Left colon (tissue), 2 donors: ENCODE measurements at places on chromosomes 7 and 10.

- no peak for DNase-seq
Measured at GRCh38 chr7:158530800-158531609, 56.6 kb downstream of the PTPRN2 start.

DNA sequence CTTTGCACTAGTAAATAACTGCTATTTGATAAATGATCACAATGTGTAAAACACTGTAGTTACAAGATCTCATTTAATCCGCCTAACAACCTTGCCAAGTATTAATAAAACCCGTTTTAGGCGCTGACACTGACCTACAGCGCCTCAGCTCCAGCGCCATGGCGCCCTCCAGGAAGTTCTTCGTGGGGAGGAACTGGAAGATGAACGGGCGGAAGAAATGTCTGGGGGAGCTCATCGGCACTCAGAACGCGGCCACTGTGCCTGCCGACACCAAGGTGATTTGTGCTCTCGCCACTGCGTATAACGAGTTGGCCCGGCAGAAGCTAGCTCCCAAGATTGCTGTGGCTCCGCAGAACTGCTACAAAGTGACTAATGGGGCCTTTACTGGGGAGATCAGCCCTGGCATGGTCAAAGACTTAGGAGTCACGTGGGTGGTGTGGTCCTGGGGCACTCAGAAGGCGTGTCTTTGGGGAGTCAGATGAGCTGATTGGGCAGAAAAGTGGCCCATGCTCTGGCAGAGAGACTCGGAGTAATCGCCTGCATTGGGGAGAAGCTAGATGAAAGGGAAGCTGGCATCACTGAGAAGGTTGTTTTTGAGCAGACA lies 1.1 kb upstream of the TNPO3 start:
- DNase-seq: no peak

- DNase-seq: no peak
Measured at GRCh38 chr10:37865264-37865663, 7.9 kb upstream of the ZNF248 start.

DNA sequence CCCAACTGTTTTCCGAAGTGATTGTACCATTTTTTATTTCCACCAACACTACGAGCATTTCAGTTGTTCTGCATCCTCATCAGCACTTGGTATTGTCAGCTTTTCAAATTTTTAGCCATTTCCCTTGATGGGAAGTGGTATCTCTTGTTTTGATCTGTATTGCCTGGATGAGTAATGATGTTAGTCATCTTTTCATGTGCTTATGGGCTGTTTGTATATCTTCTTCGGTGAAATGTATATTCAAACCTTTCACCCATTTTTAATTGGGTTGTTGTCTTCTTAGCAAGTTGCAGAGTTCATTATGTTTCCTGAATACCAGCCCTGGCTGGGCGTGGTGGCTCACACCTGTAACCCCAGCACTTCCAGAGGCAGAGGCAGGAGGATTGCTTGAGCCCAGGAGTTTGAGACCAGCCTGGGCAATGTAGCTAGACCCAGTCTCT lies 22.1 kb downstream of the CLIP2 start:
- peak; percentile 49 for DNase-seq

DNA sequence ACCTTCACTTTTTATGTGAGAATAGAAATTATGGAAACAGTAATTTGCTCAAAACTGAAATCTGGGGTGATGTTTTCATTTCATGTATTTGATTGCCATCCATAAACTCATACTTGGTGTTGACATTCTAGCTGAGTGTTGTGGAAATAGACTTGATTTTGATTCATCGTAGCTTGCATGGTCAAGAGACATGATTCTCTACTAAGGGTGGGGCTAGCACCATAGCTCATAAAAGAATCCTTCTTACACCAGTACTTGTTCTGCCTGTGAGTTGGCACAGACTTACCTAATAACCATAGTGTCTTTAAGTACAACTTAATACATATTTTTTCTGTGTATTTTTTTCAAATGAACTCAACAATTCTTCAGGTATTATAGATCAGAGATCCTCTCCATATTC lies 36.6 kb downstream of the RAB18 start:
- no peak for DNase-seq

GRCh38 chr7:81361769-81362312 lies 408.0 kb downstream of the HGF start:
- no peak for DNase-seq

GRCh38 chr10:3238115-3238871 lies 65.7 kb upstream of the PITRM1 start:
- no peak for DNase-seq

GRCh38 chr10:101485681-101486554 lies 102.1 kb downstream of the POLL start:
- DNase-seq: no peak

GRCh38 chr10:7475046-7475911 lies 64.4 kb upstream of the SFMBT2 start:
- DNase-seq: peak; percentile 20

GRCh38 chr10:61140765-61141392 lies 196.9 kb upstream of the RHOBTB1 start:
- no peak for DNase-seq

DNA sequence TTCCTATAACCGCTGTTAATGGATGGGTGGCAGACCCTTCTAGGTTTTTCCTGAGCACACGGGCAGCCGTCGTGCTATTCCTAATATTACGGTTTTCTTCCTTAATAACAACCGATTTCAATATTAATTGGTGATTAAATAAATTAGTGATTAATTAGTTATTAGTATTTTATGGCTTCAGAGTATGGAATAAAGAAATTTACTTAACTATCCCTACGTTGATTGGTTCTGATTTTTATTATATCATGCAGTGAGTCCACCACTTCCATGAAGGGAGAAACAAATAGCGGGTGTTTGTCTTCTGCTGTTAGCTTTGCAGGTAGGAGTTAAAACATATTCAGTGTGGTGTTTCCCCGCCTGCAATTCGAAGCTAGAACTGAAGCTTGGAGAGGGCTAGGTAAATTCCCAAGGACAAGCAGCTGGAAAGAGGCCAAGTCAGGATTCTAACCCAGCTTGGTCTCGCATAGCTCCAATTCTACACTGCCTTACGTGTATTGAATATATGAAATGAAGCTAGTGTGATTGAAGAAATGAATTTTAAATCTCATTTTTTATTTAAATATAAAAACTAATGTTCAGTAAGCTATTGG lies 928 bp upstream of the CSTF2T start:
- DNase-seq: no peak

- DNase-seq: no peak
Measured at GRCh38 chr10:119116326-119116951, 12.5 kb downstream of the DENND10 start.

GRCh38 chr7:8507566-8507965 lies 74.2 kb downstream of the NXPH1 start:
- DNase-seq: no peak

- no peak for DNase-seq
Measured at GRCh38 chr7:77893813-77894212, 95.2 kb downstream of the PHTF2 start.

- no peak for DNase-seq
Measured at GRCh38 chr7:780081-780480, 52.2 kb upstream of the SUN1 start.

DNA sequence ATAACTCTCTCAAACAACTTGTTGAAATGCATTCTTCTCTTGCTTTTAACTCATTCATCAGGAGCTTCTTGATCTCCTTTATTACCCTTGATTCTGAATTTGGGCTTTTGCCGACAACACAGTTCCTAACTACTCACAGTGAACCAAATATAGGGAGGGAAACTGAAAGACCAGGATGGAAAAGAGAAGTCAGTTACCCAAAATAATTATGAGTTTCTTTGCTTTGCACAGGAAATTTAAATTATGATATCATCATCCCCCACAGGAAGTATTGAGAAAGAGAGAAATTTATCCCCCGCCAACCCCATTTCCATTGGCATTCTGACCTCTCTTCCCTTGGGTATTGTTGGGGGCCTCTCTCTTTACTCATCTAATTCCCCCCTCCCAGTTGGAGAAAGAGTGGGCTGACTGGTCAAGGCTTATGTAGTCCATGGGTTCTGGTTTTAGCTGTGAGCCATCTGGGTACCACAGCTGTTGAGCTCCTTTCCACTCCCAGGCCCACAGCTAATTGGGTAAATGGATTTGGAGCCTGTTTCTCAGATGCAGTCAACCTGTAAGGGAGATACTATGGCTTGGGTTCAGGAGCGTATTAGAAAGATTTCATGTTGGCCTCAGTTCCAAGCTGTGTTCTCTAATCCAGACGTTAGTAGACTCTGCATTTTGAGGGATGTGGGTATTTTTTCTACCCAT lies 109.0 kb downstream of the FZD1 start:
- no peak for DNase-seq

- no peak for DNase-seq
Measured at GRCh38 chr10:129766611-129767550, 197.2 kb downstream of the EBF3 start.

- no peak for DNase-seq
Measured at GRCh38 chr7:19772841-19773760, at the start of gene TMEM196. TMEM196 (minus strand) TSS chr7:19773617; CDS start chr7:19772696, 921 bp downstream.

- no peak for DNase-seq
Measured at GRCh38 chr7:38367301-38367890, 94.0 kb upstream of the TARP start.

DNA sequence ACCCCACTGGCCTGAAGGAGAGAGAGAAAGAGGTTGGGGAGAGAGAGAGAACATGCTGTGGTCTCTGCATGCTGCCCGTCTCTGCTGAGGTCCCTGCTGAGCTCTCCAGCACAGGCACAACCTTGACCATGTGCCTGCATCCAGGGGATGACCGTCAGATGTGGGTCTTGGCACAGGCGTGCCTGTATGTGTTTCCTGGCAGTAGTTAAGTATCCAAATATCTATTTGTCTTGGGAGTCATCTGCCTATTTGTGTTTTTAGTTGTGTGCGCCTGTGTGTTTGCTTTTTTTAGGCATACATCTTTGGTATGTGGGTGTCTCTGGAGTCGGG lies 1.9 kb upstream of the UNC5B start:
- DNase-seq: no peak

DNA sequence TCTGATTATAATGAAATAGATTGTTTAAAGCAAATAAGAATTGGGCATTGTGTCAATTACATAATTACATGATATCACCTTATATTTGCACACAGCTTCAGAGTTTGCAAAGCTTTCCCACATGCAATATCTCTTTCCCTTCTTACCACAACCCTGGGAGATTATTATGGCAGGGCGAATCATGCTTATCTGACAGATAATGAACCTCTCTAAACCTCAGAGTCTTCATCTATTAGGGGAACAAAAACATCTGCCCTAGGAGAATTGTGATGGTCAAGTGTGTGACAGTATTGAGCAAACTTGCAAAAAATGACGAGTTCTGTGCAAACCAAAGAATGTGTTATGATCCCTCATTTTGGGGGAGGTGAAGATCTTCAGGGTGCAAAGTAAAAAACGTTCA lies 90.0 kb downstream of the MYOF start:
- no peak for DNase-seq

DNA sequence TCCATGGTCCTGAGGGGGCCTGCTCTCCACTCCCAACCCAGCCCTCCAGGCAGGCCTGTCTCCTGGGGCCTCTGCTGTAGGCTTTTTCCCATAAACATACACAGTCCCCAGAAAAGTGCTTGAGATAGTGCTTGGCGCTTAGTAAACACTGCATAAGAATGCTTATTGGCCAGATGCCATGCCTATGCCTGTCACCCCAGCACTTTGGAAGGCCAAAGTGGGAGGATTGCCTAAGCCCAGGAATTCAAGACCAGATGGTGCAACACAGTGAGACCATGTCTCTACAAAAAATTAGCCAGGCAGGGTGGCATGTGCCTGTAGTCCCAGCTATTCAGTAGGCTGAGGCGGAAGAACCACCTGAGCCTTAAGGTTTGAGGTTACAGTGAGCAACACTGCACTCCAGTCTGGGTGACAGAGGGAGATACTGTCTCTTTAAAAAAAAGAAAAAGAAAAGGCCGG lies 24.6 kb upstream of the ASL start:
- DNase-seq: no peak

DNA sequence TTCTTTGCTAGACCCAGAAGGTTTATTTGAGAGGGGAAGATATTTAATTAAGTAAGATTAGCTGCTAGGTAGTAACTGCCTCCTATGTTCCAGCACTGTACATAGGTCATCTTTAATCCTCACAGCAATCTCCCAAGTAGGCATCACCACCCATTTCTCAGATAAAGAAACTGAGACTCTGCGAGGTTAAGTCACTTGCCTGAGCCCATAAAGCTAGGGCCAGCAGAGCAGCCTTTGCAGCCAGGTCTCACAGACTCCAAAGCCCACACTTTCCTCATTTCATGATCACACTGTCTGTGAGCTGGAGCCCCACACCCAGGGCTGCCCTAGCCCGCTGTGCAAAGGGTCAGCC lies 20.6 kb downstream of the CALML3 start:
- no peak for DNase-seq

DNA sequence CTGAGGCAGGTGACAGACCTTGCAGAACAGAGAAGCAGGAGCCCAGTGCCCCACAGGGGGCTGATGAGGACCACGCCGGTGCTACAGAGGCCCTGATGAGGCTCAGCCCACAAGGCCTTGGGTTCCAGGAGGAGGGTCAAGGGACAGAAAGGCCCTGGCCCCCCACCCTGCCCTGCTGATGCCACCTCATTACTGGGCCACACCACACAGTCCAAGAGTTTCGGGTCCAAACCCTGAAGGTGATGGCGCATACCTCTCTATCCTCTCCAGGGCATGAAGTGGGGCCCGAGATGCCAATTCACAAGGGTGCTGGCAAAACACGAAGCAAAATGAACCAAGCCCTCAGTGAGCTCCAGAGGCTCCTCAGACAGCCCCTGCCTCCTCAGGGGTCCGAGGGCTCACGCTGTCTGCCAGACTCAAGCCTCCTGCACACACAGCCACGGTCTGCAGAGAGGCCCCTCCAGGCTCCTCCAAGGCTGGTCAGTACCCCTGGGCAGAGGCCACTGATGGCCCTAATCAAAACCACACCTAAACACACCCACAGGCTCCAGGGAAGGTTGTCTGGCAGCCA lies 32.3 kb downstream of the RASGEF1A start:
- DNase-seq: peak; percentile 1

DNA sequence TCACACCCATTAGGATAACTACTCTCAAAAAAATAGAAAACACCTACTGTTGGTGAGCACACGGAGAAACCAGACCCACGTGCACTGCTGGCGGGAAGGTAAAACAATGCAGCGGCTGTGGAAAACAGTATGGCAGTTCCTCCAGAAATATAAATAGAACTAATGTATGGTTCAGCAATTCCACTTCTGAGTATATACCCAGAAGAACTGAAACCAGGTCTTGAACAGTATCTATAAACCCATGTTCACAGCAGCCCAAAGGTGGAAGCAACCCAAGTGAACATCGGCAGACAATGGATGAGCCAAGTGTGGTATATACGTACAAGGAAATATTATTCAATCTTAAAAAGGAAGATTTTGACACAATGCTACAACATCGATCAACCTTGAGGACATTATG lies 164.7 kb downstream of the ZMYND11 start:
- no peak for DNase-seq

DNA sequence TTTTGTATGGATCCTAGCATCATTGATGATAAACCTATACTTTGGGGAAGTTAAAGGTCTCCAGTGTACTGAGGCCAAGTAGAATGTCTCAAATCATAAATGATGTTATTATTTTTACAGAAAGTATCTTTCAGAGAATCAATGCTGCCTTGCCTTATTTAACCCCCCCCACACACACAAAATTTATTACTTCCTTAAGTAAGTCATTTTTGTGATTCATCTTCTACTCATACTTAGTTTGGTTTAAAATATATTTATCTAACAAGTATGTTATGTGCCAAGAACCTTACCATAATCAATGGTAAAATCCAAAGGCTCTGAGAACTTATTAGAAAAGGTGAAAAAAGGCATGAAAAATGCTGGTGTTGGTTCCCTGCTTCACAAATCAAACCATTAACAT lies 18.8 kb upstream of the CLDN12 start:
- DNase-seq: no peak
